NCI-H345 (cell line): ENCODE measurements at places on chromosomes 1 and 21.

DNA sequence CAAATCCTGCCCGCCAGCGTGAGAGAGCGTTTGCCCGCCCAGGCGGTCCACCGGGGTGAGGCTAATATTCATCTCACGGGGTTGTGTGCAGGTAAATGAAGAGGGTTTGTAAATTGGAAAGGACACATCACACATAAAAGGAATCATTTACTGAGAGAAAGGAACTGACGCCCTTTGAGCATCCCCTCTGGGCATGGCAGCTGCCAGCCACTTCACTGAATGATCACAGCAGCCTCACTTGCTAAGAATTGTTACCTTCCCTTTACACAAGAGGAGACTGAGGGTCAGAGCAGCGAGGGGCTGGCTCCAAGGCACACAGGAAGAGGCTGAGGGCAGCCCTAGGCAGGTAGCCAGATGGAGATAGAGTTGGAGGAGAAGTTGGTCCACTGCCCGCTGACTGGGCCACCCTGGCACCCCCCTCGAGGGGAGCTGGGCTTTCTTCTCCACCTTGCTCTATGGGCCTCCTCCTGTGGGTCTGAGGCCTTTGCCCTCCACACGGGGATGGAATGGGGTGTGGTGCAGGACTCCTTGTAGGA is 96.0 kb downstream of the FOXD2 start:
- peak; percentile 64 for DNase-seq

DNA sequence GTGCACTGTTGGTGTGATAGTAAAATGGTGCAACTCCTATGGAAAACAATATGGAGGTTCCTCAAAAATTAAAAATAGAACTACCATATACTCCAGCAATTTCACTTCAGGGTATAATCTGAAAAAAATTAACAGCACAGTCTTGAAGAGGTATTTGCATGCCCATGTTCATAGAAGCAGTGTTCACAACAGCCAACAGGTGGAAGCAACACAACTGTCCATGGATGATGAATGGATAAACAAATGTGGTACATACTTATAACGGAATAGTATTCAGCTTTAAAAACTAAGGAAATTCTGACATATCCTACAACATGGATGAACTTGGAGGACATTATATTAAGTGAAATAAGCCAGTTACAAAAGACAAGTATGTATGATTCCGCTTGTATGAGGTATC is 8.2 kb downstream of the TTLL7 start:
- DNase-seq = no peak

GRCh38 chr21:41166884-41167283 is 1.1 kb upstream of the BACE2 start:
- no peak for DNase-seq

DNA sequence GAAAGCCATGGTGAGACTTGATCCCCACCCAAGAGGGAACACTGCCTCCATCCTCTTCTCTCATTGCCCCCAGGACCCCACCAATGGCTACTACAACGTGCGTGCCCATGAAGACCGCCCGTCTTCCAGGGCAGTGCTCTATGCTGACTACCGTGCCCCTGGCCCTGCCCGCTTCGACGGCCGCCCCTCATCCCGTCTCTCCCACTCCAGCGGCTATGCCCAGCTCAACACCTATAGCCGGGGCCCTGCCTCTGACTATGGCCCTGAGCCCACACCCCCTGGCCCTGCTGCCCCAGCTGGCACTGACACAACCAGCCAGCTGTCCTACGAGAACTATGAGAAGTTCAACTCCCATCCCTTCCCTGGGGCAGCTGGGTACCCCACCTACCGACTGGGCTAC is 86.1 kb upstream of the CD1D start:
- DNase-seq = no peak

DNA sequence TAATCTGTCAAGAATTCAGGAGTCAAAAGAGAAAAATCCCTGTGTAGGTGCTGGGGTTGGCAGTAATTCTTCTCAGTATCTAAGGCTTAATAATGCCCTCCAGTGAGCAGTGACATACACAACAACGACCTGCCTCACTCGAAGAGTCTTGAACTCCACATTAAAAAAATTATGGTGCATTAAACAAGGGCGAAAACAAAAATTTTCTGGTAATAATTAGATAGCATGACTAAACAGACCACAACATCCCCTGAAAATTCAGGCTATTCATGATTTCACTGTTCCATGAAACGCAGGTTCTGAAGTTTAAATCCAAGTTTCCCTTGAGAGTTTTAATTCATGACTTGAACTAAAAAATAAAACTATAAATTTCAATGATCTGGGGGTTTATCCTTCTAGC is 5.1 kb downstream of the SRSF4 start:
- no peak for DNase-seq

DNA sequence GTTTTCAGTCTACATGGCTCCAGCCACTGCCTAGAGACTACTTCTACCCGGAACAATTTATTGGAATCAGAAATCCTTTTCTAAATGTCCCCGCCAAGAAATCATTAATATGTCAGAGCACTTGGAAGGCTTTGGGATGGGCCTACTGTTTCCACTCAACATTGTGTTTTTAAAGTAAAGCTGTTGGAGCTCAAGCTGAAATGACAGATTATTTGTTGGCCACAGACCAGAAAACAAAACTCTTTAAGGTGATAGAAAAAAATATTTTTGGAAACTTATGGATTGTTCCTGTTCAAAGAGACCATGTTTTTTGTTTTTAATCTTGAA is 496 bp downstream of the VPS45 start:
- DNase-seq = no peak

- DNase-seq = no peak
Observed at GRCh38 chr1:208008534-208008933, 97.6 kb upstream of the CD34 start.

DNA sequence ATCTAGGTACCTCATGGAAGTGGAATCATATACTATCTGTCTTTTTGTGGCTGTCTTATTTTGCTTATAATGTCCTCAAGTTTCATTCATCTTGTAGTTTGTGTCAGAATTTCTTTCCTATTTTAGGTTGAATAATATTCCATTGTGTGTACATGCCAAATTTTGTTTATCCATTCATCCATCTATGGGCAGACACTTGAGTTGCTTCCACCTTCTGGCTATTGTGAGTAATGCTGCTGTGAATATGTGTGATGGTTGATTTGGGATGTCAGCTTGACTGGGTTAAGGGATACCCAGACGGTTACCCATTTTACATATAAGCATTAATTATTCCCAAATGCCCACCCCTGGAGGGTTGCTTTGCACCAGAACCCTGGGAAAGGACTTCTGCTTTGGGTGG is 477.5 kb downstream of the PTPRU start:
- no peak for DNase-seq

DNA sequence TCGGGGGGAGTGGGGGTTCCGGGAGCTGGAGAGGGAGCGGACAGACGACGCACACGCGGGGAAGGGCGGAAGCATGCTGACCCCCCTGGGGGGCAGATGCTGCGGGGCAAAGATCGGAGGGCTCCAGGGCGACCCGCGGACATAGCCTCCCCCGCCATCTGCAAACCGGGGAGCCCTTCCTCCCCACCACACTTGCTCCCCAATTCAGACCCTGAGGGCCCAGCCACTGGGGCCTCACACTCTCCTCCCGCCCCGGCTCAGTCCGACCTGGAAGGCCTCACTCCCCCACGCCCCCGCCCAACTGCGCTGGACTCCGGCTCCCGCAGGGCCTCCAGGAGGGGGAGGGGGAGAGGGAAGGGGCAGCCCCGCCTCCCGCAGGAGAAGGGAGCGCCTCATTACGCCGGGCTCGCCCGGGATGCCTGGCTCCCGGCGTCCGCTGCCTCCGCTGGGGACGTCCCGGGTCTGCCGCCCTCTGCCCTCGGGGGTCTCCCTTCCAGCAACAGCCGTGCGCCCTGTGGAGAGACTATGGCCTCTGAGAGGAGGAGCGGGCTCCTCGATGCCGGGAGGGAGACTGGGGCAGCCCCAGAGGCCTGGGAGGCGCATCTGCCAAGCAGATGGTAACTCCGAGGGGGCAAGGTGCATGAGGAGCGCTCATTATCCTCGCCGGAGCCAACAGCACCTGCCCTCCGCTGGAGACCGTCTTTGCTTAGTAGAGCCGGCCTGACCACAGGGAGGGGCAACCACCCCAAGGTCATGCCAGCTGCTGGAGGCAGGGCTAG is 636 bp upstream of the CAMK2N1 start:
- DNase-seq = peak; percentile 89

GRCh38 chr1:72184099-72184701 is 98.1 kb downstream of the NEGR1 start:
- no peak for DNase-seq

GRCh38 chr1:237108297-237109040 is 66.5 kb downstream of the RYR2 start:
- DNase-seq = no peak

DNA sequence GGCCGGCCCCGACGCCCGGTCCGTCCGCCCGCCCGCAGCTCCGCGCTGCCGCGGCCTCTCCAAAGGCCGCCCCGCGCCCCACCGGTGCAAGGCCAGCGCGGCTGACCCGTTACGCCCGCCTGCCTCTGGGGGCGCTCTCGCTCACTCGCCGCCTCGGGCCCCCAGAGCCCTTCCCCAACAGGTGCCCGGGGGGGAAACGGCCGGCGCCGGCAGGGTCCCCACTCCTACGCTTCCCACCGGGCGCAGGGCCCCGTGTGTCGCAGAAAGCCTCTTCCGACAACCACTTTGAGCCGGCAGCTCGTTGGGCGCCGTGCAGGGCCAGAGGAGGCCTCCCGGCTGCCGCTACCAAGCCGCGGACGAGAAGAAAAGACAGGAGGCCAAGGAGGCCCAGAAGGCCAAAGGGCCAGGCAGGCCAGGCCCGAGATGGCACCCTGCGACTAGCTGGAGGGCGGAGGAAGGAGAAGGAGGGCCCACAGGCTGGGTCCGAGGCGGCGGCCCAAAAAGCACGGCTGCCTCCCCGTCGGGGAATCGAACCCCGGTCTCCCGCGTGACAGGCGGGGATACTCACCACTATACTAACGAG is 64.9 kb upstream of the FCGR2A start:
- DNase-seq = no peak

GRCh38 chr1:247352175-247352574 is 20.5 kb upstream of the ZNF496 start:
- DNase-seq = no peak

- DNase-seq = no peak
Observed at GRCh38 chr21:39634507-39634906, 21.8 kb downstream of the B3GALT5 start.

GRCh38 chr1:117433943-117434342 is 66.7 kb downstream of the MAN1A2 start:
- DNase-seq = no peak

- no peak for DNase-seq
Observed at GRCh38 chr1:5164158-5164557, 509.7 kb downstream of the AJAP1 start.

- peak; percentile 62 for DNase-seq
Observed at GRCh38 chr1:25232866-25233784, 823 bp upstream of the SYF2 start.

DNA sequence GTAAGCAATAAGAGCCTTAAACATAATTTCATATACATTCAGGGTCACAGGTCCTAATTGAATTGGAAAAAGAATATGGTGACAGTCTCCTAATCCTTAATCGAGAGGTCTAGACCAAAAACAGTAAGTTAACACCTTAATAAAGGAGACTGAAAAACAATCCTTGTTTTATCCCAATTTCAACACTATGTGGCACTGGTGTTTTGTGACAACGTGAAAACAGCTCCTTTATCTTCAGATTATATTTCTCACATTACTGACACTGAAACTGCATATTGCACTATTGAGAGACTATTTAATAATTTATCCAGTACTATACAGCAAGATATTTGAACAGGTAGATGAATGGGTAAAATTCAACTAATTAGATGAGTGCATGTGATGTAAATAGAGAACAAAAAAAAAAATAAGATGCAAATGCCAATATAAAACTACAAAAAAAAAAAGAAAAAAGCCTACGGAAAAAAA is 34.1 kb downstream of the TP53BP2 start:
- peak; percentile 5 for DNase-seq

DNA sequence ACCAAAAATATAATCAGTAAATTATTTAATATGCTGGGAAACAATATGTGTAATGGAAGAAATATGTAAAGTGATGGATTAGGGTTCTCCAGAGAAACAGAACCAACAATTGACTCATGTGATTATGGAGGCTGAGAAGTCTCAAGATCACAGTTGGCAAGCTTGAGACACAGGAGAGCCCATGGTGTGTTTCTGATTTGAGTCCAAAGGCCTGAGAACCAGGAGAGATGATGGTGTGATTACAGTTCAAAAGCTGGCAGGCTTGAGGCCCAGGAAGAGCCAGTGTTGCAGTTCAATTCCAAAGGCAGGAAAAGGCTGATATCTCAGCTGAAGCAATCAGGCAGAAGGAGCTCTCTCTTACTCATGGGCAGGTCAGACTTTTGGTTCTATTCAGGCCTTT is 138.8 kb upstream of the NBPF11 start:
- DNase-seq = no peak

DNA sequence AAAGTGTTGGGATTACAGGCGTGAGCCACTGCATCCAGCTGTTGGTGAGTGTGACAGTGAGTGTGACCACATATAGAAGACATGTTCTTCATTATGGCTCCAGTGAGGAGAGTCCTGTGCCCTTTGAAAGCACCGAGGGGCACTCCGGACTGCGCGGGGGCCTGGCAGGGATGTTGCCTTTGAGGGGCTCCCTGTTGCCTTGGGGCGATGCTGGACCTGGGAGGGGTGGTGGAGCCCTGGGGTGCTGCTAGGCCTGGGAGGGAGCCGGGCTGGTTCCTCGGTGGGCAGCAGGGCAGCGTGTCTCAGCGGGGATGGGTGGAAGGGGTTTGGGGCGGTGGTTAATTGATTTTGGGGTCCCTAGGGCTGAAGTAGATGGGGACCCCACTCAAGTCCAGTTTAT is 25.5 kb downstream of the CFAP74 start:
- DNase-seq = no peak

DNA sequence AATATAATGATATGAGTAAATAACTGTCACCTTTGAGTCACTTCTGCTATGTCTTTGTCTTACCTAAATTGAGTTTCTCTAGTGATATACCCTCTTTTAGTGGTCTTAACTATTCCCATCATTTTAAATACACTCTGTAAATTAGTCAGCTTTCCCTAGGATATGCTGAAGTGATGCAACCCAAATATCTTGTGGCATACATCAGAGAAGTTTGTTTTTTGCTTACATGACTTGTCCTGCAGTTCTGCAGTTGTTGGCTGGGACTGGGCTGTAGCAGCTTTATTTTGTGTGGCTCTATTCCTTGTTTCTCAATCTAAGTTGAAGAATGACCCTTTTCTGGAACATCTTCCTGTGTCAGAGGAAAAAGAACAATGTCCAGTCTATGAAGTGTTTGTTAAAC is 76.4 kb downstream of the TTC3 start:
- no peak for DNase-seq

DNA sequence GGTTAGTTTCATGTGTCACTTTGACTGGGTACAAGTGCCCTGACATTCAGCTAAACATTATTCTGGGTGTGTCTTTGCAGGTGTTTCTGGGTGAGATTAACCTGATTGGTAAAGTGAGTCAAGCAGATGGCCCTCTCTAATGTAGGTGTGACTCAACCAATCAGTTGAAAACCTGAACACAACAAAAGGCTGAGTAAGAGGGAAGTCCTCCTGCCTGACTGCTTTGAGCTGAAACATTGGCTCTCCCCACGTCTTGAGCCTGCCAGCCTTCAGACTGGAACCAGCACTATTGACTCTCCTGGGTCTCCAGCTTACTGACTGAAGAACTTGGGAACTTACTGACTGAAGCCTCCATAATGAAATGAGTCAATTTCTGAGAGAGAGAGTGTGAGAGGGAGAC is 70.0 kb upstream of the C21orf91 start:
- DNase-seq = no peak
